ENCODE measurements at places on chromosomes 4 and X.
A peak's percentile ranks its signal among the peaks of the same experiment; 100 is the strongest.

DNA sequence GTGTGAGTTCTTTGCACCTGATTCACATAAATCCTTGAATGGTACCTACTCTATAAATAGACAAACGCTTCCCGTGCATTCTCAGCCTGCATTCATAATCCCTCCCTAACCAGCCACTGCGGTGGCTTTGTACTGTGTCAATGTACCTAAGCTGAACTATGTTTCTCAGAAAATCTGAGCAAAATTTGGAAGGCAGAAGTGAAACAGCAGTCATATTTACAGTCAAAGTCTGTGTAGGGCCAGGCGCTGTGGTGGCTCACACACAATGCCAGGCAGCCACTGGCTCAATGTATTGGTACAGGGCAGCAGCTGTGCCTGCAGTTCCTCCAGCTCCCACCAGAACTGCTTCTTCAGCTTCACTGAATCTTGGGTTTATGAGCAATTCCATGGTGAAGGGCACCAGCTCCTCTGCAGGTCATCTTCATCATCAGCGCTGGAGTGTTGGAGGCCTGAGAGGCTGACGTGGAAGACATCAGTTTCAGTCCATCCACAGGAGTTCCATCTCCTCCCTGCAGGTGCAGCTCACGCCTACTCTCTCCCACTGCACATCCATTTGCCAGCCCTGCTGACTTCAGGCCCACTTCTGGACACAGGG, 32.3 kb upstream of the IRF2 start:
- DNase-seq = no peak

GRCh38 chr4:101277671-101278070, 69.7 kb downstream of the PPP3CA start:
- no peak for DNase-seq

DNA sequence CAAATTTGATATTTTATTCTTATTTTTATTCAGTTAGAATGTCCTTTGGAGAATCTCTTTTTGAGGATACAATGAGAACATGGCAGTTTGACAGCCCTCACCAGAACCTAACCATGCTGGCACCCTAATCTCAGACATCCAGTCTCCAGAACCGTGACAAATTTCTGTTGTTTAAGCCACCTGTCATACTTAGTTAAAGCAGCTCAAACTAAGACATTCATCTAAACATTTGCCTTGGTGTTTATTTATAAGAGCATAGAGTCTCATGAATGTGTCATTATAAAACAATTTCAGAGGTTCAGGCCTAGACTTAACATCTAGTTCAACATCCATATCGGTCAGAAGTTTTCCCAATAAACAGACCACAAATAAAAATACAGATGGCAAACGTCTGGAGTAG, 125.1 kb upstream of the FUNDC1 start:
- DNase-seq = no peak

DNA sequence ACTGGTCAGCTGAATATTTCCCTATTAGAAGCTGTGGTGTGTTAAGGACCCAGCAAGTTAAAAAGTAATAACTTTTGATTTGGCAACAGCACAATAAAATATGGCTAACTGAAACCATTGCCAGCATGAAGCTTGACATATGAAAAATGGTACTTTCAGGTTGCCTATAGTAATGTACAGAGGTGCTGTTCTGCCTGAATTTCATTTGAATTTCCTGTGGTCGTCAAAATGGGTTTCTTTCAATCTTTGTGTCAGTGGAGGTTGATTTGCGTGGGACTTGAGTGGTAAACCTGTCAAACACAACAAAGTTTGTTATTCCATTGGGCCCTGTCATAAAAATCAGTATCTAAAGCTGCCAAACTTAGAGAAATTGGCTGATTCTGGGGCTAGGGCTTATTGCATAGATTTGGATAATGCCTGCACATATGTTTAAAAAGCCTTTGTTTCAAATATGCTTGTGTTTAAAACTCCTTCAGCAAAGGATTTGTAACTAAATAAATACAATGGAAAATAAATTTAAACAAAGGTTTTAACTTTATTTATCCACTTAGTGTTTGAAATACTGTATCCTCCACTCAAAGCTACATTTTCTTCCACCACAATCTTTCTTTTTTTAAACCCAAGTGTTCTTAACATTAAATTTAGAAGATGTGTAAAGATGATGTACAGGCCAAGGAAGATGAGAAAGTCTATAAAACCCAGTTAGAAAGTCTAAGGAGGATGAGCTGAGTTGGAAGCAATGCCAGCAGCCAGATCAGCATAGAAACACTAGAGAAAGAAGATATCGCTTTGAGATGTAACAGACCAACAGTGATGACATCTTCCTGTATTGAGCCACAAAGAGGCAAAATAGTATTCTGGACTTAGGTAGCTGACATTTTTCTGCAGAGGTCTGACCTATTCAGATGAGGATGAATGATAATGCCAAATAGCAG, 134.8 kb upstream of the GIMD1 start:
- no peak for DNase-seq

DNA sequence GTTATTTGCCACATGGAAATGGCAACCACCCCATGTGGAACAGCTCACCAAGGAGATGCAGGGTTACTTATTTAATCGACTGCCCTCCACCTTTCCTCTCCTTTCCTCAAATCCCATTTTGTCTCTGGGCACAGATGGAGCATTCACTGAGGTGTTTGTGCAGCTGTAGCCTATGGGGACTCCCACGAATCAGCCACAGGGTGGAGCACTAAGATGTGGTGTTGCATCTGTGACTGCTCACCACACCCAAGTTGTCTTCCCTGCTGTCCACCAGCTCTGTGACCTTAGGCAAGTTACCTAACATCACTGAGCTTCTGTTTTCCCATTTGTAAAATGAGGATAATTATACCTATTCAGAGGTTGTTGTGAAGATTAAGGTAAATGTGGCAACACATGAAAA, 252.4 kb upstream of the CPEB2 start:
- no peak for DNase-seq

DNA sequence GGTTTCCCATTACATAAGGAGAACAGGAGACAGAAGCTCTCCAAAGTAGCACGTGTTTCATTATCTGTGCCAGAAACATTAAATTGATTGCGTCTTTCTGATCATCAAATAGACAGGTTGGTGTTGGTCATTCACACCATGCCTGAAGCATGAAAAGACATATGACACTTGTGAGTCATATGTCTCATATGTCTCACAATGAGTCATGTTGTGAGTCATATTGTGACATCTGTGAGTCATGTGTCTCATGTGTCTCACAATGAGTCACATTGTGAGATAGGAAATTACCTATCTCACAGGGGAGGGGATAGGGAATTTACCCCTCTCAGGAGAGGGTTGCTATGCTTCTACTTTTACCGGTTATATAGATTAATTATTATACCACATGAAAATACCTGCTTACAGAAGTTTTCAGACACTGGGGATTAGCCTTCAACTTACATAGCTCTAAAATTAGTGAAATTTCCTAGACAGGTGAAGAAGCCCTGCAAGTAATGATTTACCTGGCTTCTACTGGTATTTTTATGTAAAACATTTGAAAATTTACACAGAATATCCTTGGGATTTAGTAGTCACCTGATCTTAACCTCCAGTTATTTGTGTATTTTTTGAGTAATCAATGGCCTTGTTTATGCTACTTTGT, 80.8 kb downstream of the NPFFR2 start:
- DNase-seq = no peak

DNA sequence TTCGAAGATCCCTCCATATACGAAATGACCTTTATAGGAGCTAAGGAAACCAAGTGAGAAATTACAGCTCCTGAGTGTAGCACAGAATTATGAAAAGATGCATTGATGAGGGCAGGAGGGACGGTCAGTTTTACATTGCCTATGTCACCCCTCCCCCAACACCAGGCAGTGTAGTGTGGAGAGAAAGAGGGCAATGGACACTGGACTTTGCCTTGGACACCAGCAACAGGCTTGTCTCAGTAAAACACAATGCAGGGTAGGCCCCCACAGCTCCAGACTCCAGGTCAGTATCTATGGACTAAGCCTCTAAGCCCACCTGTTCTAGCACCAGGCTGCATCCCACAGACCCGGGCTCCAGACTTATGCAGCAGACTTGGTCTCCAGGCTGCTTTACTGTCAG, 16.5 kb downstream of the APOOL start:
- DNase-seq = no peak

DNA sequence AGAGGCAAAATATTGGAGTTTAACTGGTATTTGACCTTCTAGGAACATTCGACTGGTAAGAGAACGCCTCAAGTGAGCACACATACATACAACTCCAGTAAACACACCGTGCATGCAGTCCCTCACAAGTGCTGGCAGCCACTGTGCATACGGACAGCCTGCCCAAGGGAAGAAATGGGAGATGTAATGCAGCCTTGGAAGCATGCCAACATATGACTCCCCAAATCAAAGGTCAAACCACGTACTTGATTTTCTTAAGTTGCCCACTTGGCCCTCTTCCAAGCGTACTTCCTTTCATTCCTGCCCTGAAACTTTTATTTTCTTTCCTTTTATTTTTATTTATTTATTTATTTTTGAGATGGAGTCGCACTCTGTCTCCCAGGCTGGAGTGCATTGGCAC, 206.6 kb downstream of the SPRY1 start:
- no peak for DNase-seq

DNA sequence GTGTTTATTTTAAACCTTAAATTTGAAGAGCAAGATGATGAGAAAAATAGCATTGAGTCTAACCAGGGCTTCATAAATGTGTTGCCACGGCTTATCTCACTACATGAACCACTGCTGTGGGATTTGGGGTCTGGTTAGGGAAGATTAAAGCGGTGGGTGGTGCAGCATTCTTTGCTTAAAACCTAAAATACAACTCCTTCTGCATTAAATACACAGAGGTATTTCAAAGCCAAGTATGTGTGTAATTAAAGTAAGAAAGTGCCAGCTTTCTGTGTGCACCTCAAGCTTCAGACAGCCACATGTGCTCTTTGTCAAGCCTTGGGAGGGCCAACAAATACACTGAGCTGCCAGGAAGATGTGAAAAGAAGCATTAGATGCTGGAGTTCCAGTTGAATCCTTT, 128.0 kb downstream of the CPE start:
- DNase-seq = no peak

- no peak for DNase-seq
These were observed 349.1 kb upstream of the DDX53 start for GRCh38 chrX:22650691-22651090.

DNA sequence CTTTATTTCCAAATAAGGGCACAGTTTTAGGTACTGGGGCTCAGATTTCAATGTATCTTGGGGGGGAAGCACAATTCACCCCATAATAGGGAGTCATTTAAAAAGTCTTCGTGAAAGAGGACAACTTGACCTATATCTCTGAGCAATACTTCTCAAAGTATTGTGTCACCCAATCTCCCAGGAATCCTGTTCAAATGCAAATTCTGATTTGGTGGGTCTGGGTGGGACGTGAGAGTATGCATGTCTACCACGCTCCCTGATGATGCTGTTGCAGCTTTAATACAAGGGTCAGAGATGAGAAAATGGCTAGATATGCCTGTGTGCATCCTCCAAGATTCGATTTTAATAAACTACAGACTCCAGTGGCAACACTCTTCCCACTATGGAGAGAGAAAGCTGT, 514.8 kb downstream of the BCOR start:
- DNase-seq = no peak

DNA sequence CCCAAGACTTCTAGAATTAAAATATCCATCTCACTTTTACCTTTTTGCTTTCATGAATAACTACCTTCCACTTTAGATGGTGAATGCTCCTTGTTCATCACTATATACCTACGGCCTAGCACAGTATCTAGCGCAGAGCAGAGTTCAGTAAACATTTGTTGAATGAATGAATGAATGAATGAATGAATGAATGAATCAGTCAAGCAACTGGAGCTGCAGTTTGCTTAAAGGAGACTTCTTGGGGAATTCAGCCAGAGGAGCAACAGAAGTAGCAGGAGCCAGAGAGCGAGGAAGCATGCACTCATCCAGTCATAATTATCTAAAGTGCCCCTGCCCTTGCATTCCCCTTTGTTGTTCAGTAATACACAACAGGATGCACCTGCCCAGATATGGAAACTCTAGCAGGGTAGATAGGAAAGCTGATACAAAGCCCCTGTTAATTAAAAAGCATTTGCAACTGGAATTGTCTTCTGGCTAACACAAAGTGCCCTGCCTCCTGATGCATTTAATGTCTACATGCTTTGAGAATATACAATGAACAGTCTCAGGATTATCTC, 103.0 kb upstream of the MBNL3 start:
- DNase-seq = no peak

GRCh38 chr4:7330031-7330596, 104.6 kb downstream of the PSAPL1 start:
- DNase-seq = no peak

DNA sequence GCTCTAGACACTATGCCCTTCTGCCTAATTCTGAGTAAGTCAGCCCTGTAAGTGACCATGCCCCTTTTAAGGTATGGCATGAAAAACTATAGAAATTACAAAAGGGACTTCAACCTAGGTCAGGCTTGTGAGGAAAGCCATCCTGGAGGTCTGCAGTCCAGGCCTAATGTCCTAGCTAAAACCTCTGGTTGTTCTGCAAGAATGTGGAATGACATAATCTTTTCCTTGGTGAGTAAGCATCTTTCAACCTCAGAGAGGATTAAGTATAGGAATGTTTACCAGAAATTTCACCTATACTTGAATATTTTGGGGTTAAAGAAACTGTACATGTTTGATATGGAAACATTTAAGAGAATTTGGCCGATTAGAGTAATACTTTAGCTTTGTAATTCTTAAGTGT, 23.8 kb upstream of the HPSE start:
- DNase-seq = no peak

GRCh38 chrX:1581132-1581531, 10.3 kb upstream of the AKAP17A start:
- DNase-seq = no peak

DNA sequence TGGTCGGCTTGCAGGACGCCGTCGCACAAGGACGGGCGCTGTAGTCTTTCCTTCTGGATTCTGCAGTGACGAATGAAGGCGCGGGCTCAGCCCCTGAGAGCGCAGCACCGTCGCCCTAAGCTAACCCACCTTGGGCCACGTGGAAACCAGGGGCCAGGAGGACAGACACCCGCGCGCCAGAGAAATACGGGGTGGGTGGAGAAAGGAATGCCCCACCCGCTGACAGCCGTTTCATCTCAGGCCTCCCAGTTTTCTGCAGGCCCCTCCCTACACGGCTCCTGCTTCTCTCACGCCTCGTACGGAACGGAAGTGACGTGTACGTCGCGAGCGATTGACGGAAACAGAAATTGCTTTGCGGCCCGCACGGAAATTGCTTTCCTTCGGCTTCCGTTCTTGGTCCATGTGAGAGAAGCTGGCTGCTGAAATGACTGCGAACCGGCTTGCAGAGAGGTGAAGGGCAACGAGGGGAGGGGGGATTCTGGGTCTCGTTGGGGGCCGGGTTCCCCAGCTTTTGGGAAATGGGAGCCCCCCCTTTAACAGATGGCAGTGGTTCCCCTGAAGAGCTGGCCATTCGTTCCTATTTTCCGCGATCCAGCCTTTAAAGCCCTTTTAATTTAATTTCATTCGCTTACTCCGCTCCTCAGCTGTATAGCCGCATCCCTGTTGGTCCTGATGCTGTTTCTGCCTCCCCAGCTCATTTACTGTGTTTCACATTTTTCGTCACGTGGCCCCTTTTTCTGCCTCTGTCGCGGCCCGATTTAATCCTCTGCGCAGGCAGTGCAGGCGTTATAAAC, at the start of gene UTP14A:
Gene UTP14A (plus strand): TSS at position 378 of the 794 bp plus-strand sequence. CDS start 47 bp downstream, at position 425.
- peak; percentile 89 for DNase-seq

GRCh38 chrX:125398959-125399440, 79.3 kb downstream of the TEX13C start:
- no peak for DNase-seq

GRCh38 chrX:85851418-85851817, 195.9 kb downstream of the CHM start:
- DNase-seq = no peak

Measured in left kidney (tissue), 8 donors.